ENCODE measurements at places on chromosomes 11 and 22.

DNA sequence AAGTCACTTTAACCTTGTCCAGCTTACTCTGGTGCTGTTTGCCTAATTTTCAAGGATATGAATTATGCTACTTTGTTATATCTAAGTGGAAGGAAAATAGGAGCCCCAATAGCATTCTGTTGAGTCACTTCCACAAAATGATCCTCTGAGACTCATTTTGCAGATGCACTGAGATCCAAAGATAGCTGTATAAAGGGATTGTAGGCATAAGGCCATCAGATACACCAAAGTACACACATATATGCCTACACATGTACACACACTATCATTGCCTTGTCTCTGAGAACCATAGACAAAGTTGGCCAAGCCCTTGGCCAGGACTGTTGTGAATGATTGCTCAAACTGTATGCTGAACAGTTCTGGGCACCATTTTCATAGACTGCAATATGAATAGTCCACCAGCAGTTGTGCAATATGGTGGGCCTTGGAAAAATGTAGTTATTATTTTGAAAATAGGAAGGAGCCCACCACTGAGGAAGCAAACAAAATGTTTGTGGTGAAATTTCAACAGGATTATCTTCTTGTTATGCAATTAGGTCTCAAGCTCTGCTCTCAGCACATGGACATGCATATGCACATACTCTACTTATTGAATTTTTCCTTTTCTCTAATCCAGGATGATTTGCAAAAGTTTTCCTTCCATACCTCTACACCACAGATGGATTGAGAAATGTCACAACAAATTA lies 186.0 kb upstream of the CTSC start:
- DNase-seq: no peak

DNA sequence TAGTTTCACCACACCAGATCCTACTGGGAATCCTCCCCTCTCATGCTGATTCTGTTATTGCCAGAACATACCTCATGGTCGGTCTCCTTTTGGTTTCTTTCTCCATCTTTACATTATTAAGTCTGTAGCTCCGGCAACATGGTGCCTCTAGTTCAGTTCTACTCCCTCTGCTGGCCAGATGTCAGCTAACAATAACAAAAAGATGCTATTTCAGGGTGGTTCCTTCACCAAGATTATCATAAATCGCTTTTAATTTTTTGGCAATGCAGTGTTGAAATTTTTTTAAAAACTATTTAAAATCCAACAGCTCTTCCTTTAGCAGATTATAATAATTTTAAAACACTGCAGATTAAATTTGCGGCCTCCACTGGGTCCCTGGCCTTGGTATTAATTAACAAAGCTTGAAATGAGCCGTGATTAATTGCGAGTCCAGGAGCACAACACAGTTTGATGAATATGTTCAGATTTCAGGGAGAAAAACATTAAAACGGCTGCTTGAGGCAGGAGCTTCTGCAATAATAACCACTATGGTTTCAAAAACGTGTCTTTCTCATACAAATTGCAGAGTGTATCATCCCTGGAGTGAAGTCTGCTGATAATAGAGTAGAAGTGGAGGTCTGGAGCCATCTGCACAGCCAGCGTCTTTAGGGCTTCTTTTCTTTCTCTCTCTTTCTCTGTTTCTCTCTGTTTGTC lies 492.9 kb upstream of the KIRREL3 start:
- no peak for DNase-seq

DNA sequence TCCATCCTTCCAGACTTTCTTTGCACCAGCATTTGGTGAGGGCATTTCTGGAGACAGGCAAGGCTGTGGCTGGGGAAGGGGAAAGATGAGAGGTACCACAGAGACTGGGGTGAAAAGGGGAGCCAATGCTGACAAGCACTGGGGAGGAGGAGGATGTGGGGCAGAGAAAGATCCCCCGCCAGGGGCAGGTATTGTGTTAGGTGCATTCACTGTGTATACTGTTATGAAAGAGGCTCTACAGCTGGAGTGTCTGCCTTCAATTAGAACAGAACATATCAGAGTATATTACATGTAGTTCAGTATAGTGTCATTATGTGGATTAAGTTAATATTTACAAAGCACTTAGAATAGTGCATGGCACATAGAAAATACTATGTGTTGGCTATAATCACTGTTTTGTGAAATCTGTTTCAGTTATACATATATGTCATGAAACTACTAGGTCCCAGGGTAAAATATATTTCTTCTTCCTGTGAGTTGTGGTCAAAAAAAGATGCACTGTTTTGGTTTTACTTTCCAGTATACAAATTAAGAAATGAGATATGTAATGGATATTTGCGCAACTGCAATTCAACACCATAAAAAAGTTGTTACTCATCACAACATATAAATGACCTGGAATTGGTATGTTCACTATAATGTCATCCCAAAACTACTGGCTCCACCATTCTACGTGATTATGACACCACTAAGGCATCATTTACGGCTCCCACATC lies 8.4 kb downstream of the MSANTD2 start:
- DNase-seq: no peak

DNA sequence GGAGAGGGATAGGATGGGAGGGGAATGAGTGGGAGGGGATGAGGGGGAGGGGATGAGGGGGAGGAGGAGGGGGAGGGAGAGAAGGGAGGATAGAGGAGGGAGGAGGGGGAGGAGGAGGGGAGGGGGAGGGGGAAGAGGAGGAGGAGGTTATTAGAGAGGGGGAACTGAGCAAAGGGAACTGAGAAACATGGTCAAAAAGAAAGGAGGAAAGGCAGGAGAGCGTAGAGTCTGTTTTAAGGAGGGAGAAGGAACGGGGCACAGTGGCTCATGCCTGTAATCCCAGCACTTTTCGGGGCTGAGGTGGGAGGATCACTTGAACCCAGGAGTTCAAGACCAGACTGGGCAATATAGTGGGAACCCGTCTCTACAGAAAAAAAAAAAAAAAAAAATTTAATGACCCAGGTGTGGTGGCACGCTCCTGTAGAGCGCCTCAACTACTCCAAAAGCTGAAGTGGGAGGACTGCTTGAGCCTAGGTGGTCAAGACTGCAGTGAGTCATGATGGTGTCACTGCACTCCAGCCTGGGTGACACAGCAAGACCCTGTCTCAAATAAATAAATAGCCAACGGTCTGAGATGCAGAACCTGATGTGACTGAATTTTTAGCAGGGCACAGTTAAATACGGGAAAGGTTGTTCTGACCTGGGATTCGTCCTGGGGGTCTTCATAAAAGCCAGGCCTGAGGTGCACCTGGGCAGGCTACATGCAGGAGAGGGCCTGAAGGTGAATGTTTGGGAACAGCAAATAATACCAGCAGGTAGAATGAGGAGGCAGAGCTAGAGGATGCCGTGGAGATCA lies 4.0 kb downstream of the B3GNT6 start:
- no peak for DNase-seq

DNA sequence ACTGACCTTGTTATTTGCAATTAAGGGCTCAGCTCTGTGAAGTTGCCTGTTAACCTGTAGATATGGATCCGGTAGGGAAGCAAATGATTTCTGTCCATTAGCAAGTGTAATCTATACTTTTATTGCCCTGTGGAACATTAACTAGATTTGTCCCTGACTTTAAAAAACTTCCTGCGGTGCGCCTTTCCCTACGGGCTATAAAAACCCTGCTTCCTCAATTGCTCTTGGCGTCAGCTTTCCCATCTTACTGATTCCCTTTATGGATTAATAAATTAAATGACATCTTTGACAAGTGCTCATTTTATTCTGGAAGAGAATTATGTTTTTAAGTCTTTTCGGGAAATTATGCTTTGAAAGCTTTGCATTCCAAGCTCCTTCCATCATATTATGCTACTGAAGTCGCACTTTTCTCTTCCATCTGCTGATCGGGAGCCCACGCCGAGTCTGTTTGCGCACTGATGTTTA lies 18.3 kb upstream of the CLMP start:
- DNase-seq: no peak

GRCh38 chr22:45077286-45077685 lies 67.5 kb upstream of the PHF21B start:
- no peak for DNase-seq

GRCh38 chr22:40392618-40393017 lies 22.2 kb downstream of the SGSM3 start:
- no peak for DNase-seq

DNA sequence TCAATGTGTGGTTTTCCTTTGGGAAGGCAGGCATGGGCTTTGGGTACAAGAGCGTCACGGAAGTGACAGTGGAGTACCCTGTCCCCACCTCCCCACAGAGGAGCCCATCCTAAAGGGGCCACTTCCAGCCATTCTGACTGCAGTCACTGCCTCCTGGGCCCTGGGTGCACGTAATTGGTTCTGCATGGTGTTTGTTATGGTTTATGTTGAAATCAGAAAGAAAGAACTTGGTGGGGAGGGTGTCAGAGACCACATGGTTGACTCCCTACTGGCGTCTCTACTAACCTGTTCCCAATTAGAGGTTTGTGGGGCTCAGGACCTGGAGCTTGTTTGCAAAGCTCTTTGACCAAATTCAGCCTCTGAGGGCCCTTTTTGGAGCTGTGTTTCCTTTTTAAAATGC lies 40.8 kb downstream of the RIBC2 start:
- DNase-seq: no peak

GRCh38 chr22:45398214-45398613 lies 15.2 kb downstream of the SMC1B start:
- no peak for DNase-seq

All from cortex of kidney (tissue), 1 donor.